ENCODE measurements at places on chromosomes 7 and 10.

- DNase-seq, result no peak
These were observed 35.5 kb downstream of the CTBP2 start for GRCh38 chr10:125124907-125125306.

DNA sequence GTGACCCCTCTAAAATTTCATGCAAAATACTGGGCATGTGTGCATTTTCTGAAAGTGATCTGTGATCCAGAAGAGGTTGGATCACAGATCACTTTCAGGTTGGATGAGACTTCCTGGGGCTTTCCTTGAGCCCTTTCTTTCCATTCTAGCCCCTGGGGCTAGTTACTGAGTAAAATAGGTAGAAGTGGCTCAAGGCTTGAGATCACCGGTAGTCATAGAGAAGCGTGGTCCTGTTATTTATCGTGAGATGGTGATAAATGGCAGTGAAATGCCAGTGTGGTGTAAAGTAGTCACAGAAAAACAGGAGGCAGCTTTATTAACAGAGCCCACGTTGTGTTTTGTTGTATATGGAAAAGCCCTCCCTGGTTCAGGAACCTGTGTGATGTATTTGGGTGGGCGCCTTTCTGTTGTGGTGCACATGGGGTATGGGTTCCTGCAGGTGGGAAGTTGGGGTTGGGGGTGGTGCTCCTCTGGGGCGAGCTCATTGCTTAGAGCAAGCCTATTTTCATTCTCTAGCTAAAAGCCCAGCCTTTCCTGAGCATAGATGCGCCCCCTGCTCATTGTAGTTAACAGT, 34.0 kb upstream of the SH2D4B start:
- no peak for DNase-seq

- DNase-seq, result no peak
These were observed 759.4 kb downstream of the CNTNAP2 start for GRCh38 chr7:146875981-146876380.

GRCh38 chr7:5594616-5595544, 171.2 kb upstream of the TNRC18 start:
- no peak for DNase-seq

DNA sequence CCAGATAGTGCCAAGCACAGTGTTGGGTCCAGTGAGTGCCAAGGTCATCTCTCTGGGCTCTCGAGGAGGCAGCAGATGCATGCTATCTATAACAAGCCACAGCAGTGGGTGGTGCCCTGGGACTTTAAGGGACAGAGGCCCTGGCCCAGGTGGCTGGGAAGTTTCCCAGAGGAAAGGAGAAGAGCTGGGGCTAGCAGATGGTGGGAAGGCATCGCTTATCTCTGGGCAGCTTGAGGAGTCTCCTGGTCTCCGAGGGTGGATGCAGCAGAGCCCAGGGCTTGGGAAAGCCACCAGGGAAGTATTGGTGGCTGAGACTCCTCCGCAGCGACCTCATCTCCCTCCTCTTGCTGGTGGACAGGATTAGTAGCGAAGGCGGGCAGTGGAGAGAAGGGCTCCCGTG, 63.4 kb upstream of the LRRC4 start:
- no peak for DNase-seq

DNA sequence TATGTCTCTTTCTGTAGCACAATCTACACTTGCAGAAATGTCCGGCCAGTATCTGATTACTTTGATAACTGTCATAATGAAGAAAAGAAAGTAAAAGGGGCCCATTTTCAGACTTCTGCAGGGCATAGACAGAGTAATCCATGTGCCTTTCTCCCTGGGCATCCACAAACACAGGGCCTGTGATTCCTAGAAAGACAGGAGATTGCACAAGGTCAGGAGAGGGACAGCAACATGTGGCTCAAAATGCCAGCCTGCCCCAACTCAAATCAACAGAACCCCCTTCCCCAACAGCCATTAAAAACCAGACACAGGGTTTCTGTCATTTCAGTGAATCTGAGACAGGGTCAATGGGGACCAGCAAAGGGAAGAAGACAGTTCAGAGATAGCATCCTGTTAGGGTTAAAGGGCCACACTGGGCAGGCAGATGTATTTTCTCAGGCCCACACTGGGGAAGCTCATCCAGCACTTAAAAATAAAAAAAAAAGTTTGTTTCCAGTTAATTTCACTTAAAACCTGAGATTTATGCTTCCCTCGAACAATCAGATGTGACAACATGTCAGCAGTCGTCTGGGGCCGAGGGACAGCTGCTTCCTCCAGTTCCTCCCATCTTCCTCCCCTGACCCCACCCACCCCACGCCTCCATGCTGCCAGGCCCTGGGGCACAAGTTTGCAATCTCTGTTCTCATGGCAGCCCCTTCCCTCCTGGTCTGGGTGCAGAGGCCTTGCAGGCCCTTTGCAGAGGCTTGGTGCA, 30.7 kb upstream of the ACSL5 start:
- DNase-seq, result no peak

GRCh38 chr7:41110186-41110585, 592.7 kb downstream of the INHBA start:
- DNase-seq, result no peak

DNA sequence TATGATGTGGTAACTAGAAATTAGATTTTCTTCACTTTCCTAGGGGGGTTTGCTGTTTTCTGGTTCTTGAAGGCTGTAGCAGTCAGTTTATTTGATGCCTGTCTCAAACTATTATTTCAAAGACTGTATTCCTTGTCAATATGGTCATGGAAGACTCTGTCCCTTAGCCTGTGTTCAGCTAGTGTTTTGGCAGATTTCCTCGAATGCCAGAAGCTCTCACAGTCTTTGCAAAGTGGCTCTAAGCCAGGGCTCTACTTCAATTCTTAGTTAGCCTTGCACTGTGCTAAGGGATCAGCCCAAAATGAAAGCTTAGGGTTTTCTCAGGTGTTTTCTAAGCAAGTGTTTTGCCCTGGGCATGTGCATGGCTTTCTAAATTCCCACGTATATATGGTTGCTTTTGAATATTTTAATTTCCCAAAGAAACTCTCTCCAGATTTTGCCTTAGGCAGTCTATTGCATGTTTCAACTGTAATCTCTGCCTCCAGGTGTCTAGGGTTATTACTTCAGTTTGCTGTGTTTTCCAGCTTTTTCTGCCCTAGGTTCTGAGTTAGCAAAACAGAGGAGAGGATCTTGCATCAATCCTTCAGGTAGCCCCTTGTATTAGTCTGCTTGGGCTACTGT, 7.2 kb upstream of the C1GALT1 start:
- DNase-seq, result no peak

GRCh38 chr10:80583685-80584084, 46.0 kb downstream of the SH2D4B start:
- DNase-seq, result no peak

DNA sequence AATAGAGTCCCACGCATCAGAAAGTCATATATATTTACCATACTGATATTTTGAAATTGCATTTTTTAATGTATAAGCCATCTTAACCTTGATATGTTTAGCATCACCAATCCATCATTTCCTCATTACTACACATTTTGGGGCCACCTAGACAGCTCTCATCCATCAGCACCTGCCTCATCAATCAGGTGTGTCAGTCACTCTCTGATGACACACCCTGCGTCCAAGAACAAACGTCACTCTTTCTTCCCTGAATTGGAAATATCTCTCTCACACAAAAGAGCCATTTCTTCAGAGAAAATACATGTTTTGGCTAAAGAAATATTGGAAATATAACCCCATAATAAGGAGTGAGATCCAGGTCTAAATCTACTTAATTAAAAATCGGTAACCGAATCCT, 38.9 kb upstream of the RSU1 start:
- no peak for DNase-seq

GRCh38 chr7:18939771-18940592, 177.5 kb downstream of the TWIST1 start:
- DNase-seq, result no peak

- no peak for DNase-seq
These were observed 1187.2 kb downstream of the XPNPEP1 start for GRCh38 chr10:108736111-108736510.

DNA sequence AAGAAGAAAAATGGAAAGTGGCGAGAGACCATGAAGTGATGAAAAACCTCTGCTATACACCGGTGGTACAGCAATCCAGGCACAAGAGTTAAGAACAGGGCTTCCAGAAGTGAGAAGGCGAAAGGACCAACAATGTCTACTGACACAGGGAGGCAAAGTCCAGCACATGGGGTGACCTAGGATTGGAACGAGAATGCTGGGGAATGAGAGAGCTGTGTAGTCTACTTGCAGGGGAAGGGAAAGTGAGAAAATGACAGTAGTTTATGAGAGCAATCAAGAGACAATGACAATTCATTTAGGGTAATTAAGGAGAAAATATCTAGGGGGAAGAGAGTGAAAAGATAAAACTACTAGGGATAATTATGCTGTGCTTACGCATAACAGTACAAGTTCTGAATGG, 169.2 kb downstream of the SLC25A13 start:
- DNase-seq, result no peak

DNA sequence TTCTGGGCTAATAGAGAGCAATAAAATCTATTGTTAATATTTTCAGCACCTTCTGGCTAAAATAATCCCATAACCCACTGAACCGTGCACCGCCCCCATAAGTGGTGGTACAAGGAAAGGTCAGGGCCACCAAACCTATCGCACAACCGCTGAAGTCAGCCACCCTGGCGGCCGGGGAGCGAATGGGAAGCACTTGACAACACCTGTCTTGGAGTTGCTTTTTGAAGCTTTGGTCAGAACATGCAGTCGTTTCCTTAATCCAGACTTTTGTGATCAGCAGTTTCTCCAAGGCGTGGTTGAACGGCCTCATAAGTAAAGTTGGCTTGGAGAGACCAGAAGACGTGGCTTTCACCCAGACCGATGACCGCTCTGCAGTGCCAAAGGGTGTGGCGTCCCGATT, 97.4 kb downstream of the DNAJB6 start:
- no peak for DNase-seq

DNA sequence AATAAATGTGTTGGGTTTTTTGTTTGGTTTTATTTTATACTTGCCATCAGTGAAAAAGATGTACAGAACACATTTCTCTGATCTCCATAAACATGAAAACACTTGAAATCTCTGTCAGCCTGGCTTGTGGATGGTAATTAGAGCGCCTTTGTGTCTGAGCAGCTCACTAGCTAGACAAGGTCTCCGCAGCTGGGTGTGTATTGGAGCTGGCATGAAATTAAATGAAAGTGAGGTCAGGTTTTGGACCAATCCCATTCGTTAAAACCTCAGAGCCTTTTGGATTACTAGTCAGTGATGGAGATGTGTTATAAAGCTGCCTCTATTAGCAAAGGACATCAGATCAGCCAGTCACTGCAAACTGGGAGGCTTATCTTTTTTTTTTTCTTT, 2.7 kb downstream of the FRAT1 start:
- DNase-seq, result no peak

DNA sequence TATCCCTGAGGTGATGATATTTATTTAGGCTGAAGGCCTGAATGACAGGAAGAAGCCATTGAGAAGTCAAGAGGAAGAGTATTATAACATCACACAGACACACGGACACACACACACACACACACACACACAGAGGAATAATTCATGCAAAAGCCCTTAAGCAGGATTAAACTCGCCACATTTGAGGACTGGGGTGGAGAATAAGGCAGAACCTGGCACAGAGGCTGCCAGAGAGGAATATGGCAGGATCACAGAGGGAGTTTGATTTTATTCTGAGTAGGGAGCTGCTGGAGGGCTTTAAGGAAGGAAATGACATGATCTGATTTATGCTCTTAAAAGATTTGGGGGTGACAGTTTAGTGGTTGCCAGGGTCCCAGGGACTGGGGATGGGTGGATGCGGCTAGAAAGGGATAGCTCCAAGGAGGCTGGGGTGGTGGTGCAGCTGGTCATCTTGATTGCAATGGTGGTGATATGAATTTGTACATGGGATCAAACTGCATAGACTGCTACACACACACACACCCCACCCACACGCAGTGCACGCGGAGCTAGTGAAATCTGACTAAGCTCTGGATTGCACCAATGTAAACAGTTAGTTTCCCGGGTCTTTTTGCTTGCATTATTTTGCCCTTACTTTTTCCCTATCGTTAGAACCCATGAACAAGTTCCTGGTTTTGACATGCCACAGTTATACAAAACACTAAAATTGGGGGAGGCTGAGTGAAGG, 11.2 kb downstream of the SMURF1 start:
- no peak for DNase-seq

DNA sequence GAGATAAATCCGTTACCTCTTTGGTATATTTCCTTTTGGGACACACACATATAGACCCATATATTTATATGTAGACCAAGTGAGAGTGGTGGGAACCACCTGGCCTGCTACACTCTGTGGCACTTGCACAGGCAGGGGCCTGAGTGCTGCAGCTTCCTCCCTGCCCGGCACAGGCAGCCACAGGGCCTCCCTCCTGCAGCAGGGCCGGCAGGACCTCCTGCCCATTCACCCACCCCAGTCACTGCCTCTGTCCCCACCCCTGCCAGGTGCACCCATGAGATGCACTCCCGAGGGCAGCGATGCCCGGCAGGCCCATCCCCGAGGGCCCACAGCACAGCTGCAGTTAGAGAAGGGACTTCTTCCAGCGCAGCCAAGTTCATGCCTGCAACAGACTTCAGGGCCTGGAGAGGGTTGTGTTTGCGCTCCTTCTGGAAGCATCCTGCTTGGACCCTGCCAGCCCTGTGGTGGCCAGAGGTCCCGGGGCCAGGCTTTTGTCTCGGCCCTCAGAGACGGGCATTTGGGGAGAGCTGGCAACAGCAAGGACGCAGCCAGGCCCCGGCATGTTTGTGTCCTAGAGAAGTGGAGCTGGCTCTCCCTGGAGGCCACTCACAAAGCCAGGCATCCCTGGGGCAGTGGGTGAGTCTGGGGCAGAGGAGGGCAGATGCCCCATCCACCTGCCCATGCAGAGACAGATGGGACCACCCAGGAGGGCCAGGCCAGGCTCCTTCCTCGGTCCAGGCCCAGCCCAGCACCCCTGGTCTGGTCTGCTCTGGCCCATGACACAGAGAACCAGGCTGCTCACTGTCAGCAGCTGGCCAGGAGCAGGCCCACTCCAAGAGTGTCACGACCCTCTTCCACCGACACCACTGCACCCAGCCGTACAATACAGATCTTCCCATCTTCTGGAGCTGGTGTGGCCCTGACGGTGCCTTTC, 41.4 kb downstream of the PWWP2B start:
- DNase-seq, result no peak

- no peak for DNase-seq
These were observed 123.6 kb downstream of the SH3PXD2A start for GRCh38 chr10:103731609-103732270.

GRCh38 chr10:44388641-44389040, 3.7 kb upstream of the CXCL12 start:
- no peak for DNase-seq

GRCh38 chr10:121340271-121340831, 257.9 kb downstream of the FGFR2 start:
- DNase-seq, result no peak
